EH (cell line): ENCODE measurements at places on chromosomes 5 and 9.

GRCh38 chr5:159768243-159768642 lies 148.0 kb upstream of the ADRA1B start:
- peak; percentile 84 for DNase-seq

- no peak for DNase-seq
These were observed 157.7 kb downstream of the SLF1 start for GRCh38 chr5:94776167-94776566.

- DNase-seq, result no peak
These were observed 405.4 kb downstream of the ZSWIM6 start for GRCh38 chr5:61737301-61737963.

DNA sequence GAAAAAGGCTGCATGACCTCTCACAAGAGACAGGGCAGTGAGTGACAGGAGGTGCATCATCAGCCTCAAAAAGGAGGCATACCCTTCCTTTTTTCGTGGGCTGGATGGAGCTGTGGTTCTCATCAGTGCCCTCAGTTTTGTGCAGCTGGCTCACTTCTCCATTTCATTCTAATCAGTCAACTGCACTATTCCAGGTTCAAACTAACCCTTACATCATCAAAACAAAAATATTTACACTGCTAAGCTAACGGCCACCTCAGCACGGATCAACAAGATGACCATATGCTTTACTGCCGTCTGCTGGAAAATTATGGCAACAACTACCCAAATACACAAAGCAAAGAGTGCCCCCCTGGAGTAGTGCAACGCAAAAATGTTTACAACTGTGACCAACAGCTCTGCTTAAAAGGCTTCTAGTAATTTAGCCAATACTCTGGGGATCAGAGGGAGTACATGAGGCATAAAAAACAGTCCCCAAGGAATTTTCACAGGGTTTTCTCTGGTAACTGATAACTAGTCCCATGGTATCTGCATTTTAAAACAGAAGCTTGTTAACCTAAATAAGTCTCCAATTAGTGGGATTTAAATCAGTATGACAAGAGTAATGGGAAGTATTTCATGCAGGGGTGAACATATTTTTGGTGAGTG lies 10.8 kb downstream of the KCNV2 start:
- DNase-seq, result peak; percentile 61

DNA sequence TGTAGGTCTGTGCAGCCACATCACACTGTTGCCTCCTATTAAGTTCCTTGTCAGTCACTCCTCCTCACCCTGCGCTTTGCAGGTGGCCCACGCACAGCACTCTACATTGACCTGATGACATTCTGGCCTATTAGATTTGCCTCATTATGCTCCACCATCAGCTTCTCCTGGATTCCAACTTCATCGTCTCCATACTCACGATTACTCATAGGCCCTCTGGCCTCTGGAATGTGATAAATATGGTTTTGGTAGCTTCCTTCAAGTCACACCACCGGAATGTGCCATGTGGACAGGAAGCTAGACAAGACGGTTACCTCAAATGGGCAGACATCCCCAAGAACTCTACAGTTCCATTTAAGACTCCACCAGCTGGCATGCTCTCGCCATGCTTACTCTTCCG lies 158.0 kb upstream of the LHFPL2 start:
- peak; percentile 98 for DNase-seq

DNA sequence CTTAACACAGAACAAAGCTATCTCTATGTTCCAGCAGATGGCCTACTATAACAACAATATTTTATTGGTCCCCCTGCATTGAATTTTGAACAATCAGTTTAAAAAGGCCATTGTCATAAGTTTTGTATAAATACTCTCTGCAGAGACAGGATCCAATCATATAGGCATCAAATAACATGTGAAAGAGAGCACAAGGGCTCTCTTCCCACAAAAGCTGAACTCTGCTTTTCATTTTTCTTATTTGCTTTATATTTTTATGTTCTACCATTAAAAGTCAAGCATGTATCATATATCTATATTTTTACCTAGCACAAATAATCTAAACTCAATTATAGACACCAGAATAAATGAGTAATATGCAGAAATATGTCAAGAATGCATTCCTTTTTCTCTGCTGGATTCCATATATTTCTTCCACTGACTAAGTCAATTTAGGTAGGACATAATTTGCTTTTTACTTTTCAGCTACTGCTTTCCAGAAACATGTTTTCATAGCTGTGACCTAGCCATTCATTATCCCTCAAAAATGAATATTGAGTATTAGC lies 143.6 kb downstream of the CDH9 start:
- DNase-seq, result no peak

GRCh38 chr5:62575489-62575888 lies 3.1 kb upstream of the LRRC70 start:
- DNase-seq, result no peak

- DNase-seq, result no peak
These were observed 3.3 kb downstream of the MAT2B start for GRCh38 chr5:163508753-163509152.

GRCh38 chr9:103819936-103820335 lies 274.2 kb upstream of the SMC2 start:
- DNase-seq, result no peak

- peak; percentile 52 for DNase-seq
These were observed 55.7 kb upstream of the DPYSL3 start for GRCh38 chr5:147565524-147565923.

- peak; percentile 99 for DNase-seq
These were observed 11.9 kb downstream of the GLIPR2 start for GRCh38 chr9:36148311-36149051.
